ENCODE measurements at places on chromosomes 2 and 18.

- DNase-seq, result peak; percentile 45
Observed at GRCh38 chr2:168758970-168759820, 43.2 kb upstream of the NOSTRIN start.

GRCh38 chr2:221529943-221530652 is 42.0 kb downstream of the EPHA4 start:
- no peak for DNase-seq

DNA sequence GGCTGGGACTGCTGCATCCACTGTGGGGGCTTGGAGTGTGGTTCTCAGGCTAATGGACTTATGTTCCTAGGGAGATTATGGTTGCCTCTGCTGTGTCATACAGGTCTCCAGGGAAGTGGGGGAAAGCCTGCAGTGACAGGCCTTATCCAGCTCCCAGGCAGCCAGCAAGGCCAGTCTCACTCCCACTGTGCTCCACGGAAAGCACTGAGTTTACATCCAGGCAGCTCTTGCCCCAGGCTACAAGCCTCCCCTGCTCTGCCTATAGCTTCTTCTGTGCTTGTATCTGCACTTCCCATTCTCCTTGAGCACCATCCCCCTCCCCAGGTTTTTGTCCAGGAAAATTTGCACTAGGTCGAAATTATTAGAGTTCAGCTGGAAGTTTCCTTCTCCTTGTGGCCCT is 231.9 kb downstream of the ZRANB3 start:
- no peak for DNase-seq

DNA sequence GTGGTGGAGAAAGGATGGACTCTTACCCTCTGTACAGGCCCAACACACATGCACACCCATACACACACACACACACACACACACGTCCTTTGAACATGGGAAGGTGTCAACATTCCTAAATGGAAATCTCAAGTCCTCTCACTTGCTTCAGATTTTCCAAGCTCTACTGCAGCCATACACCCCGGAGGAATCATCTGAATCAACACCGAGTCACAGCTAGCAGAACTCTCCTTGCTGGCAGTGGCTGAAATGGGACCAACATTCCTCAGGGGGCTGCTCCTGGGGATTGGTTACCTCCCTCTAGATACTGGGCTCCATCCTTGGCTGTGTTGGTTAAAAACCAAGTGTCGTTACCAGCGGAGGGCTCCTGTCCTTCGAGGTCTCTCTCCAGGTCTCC is 112.7 kb downstream of the BCL11A start:
- no peak for DNase-seq

DNA sequence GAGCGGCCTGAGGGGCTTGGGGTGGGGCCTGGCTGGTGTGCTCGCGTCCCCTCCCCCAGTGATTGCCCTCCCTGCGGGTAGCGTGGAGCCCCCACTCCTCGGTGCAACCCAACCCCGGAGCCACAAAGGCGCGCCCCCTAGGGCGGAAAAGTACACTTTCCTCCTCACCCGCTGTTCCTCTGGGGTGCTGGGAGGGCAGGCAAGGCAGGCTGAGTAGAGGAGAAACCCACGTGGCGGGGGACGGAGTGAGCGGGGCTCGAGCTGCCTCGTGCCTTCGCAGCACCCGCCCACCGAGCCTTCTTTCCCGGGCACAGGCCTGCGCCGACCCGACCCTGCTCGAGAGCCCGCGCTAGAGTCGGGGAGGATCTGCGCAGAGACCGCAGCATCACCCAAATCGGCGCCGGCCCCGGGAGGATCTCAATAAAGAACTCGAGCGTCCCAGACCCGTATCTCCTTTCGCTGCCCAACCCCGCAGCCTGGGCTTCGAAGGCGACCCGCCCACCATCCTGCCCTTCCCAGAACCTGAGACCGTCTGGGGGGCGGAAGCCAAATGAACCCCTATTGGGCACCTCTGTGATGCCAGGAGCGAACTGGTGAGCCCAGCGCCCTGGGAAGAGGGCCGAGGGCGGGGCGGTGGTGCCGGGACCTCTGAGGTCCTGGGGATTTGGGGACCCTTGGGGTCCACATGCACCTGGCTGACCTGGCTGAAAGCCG is 1.5 kb downstream of the UCN start:
- DNase-seq, result no peak

DNA sequence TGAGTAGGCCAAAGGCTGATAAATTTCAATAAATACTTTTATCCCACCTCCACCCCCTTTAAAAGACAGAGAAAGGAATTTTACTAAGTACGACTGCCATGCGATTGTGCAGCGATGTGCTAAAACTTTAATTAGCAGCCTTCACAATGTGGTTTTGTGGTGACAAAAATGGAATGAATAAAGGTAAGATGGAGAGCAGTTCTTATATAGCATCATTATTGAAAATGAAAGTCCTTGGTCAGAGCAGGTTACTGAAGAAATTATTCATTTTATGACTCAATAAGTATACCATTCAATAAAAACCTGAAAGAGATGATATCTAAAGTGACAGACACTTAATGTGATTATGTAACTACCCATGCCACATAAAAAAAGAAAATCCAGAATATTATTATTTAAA is 33.2 kb upstream of the MTIF2 start:
- no peak for DNase-seq

DNA sequence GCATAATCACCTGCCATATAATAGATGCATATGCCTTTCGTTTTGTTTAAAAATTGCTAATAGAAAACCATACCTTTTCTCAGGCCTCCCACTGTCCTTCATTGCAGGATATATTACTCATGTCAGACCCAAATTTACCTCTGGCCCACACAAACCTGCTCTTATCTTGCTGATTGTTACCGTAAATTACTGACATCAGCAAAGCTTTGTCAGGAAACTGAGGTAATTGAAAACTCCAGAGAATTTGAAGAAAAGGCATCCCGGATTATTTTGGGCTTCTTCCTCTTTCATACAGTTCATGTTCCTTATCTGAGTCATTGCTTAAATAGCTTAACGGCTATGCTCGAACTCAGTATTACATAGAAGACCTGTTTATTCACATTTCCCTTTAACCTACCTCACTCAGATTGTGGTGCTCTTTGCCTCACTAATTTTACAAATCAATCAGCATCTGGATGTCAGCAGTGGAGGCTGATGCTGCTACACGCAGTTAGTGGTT is 145.7 kb downstream of the ZEB2 start:
- peak; percentile 45 for DNase-seq

DNA sequence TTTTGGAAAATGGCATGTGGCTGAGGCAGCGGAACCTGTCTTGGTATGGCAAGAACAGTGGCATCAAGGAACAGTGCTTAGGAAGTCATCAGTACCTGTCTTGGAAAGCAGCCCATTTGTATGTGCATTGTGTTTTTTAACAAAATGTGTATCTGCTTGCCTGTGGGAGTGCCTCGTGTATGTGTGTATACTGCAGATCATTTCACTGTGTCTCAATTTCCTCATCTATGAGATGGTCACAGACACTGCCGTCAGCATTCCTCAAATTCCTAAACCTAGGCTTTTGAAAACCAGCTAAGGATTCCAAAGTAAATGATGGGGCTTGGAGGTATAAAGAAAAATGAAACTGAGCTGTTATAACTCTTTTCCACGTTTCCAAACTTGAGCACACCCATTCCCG is 441.3 kb downstream of the RND3 start:
- no peak for DNase-seq

DNA sequence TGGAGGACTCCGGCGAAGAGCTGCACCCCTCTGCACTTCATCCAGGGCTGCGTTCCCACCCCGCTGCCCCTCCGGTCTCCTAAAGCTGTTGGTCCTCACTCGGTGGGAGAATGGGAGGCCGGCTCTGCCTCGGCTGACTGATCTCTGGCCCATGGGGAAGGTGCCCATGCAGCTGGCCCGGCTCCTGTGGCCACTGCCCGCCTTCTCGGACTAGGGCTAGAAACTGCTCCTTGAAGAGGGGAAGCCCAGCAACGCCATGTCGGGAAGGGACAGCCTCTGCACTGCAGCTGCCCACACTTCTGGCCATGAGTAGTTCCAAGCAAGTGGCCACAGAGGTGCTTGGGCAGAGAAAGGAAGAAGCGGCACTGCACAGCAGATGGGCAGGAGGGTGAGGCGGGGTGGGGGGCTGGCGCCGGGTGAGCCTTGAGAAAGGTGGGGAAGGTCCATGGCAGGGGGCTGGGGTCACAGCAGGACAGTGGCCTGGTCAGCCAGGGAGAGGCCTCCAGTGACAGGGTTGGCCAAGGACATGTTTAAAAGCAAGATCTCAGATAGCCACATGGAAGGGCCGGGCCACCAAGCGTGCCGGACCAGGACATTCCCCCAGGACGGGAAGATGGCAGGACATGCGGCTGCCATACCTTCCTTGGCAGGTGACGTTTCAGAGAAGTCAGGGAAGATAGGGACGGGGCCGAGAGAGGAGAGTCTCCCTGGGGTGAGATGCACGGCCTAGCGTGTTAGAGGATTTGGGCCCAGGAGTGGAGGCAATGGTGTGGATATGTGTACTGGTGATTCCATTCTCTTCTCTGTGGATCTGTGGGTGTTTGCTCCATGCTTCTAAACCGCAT is 158.8 kb upstream of the HDAC4 start:
- DNase-seq, result no peak

DNA sequence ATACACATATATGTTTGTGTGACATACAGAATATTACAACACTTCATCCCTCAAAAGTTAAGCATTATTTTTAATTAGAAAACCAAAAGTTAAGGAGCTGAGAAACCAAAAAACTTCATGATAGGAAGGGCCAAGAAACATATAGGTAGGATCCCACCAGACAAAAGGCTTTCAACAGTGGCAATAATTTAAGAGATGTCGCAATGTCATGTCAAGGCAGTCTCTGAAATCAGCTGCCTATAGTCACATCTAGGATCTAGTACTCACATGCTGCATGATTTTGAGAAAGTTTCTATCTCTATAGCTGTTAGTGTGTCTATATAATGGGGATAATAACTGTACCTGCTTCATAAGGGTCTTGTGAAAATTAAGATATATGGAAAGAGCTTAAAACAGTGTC is 72.7 kb downstream of the SPIRE1 start:
- DNase-seq, result no peak

GRCh38 chr2:121804340-121804739 is 48.9 kb downstream of the TSN start:
- no peak for DNase-seq

All from inflammatory macrophage (primary cell).